Hindlimb muscle (tissue), 1 donor: ENCODE measurements at places on chromosomes 1 and 21.

DNA sequence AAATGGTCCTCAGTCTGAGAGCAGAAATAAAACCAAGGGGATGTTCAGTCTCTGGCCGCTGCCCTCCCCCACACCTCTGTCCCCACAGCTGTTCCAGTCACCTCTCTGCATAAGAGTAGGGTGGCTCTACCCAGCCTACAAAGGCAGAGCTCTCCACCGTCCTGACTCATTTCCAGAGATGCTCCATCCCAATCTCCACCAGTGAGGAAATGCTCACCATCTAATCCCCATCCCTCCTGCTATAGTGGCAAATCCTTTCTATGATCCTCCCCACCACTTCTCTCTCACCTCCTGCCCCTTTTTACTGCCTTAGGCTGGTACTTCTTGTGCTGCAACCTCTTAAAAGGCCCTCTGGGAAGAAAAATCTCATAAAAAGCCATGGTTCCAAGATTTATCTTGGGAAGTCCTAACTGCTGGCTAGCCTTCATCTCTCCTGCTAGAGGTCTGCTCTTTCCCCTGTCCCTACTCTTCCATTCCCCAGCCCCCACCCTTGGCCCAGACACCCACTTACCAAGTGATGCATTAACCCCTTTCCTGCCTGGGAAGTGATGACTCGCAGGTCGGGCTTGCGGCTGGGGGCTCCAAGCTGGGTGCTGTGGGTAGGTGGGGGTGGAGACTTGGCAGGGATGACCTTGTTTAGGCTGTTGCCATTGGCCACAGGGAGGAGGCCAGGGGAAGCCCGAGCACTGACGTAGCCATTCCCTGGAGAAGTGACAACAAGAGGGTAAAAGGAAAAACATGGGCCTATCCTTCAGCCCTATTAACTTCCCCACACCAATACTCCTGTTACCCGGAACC lies 23.9 kb downstream of the MEF2D start:
- no peak for DNase-seq

GRCh38 chr1:16138772-16139221 lies 17.1 kb downstream of the EPHA2 start:
- DNase-seq = no peak

GRCh38 chr1:92301021-92301420 lies 2.2 kb downstream of the RPAP2 start:
- DNase-seq = no peak

DNA sequence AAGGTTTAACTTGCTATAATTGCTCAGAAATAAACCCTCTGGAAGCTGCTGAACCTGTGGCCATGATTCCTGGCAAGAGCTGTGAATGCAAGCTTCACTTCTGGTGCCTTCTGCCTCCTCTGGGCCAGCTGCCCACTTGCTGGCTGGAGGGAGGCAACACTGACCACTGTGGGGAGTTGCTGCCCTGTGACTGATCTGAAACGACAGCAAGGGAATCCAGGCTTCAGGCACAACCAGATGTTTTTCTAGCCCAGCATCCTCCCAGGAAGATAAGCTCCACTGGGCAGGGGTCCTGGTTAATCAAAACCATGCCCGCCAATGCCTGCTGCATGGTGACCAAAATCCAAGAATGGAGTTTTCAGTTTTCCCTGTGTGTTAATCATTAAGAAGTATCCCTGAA lies 180.0 kb upstream of the HMGB4 start:
- no peak for DNase-seq

DNA sequence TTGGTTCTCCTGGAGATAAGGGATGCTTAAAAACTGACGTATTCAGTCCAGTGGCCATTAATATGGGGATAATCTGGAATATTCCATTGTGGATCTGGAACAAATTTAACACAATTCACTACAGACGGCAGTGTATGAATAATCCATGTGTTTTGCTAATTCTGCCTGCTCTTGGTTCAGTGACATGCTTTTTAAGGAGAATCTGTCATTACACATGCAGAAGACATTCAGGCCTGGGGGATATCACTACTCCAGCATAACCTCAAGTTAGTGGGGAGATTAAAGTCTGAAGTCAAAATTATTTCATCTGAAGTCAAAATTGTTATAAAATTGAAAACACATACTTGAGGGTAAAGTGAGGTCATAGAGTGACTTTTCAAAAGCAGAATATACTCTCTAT lies 789.3 kb downstream of the USP25 start:
- no peak for DNase-seq

GRCh38 chr1:24619376-24619775 lies 23.7 kb upstream of the SRRM1 start:
- DNase-seq = no peak

DNA sequence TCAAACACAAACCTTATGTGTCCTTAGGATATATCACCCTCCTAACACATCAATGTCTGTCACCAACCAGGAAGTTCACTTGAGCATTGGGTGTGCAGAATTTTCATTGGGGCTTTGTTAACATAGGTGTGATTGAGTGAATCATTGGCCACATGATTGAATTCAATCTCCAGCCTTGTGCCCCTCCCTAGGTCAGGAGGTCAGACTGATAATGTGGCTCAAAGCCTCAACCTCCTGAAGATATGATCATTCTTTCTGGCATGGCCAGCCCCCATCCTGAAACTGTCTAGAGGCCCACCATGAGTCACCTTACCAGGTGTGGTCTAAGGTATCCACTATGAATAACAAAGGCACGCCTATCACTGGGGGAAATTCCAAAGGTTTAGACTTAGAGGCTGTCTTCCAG lies 90.1 kb downstream of the PKN2 start:
- DNase-seq = no peak

GRCh38 chr1:110602466-110602865 lies 3.7 kb downstream of the KCNA2 start:
- peak; percentile 54 for DNase-seq

GRCh38 chr1:40652468-40652867 lies 13.0 kb downstream of the RIMS3 start:
- DNase-seq = no peak

DNA sequence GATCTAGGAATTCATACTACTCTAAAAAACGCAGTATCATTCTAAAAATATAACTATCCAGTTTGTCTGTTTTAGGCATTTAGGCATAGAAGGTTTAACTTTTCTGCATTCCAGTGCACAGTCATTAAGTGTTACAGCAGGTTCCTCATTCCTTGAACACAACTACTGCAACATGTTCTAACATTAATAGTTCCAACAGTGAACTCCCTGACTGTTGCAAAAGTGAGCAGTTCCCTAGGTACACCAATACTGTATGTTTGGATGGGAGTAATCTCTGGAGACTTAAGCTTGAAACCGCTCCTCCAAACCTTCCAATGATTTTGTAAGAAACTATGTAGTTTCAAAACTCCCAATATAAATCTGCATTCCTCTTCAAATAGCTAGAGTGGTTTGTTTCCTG lies 46.2 kb downstream of the UCHL5 start:
- peak; percentile 33 for DNase-seq

- DNase-seq = peak; percentile 38
Measured at GRCh38 chr1:153465811-153466636, 5.6 kb upstream of the S100A7 start.

- no peak for DNase-seq
Measured at GRCh38 chr1:162062542-162063015, 6.9 kb upstream of the NOS1AP start.

DNA sequence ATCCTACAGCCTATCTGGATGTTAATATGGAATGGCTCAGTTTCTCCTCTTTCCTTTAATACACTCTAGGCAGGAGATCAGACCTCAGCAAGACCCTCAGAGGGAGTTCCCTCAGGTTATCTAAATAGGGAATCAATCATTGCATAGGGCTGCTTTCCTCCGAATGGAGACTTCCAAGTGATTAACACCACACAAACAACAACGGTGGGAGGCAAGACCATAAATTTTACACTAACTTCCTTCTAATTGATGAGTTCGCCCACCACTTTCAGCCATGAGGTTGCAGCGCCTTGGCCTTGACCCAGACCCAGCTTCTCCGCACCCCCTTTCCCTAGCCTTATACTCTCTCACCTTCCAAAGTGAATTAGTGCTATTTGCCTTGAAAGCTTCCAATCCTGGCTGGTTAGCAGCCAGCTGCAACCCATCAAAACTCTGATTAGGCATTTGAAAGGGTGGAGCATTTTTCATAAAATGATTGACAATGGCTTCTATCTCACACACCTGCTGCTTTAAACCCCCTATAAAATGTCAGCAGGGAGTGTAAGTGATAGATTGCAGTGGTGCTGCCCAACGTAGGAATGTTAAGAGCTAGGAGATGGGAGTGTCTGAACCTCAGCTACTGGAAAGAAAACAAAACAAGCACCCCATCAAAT lies 534.9 kb upstream of the USP24 start:
- DNase-seq = no peak

DNA sequence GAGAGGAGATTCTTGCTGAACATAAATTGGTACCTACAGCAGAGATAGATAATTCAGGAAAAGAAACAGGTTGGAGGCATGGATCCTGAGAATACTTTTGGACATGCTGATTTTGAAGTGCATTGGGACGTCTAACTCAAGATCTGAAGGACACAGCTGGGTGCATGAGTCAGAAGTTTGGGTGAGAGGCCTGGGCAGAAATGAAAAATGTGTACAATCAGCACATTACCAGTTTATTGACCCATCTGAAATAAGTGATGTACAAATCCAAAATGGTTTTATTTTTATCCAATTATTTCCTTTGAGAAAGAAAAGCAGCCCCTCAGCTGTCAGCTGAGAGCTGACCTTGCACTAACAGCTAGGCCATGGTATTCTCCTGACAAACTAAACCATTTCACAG lies 975.2 kb upstream of the B3GALT2 start:
- DNase-seq = no peak

GRCh38 chr1:181383695-181384094 lies 99.6 kb upstream of the CACNA1E start:
- DNase-seq = no peak
